ENCODE measurements at places on chromosomes 1 and 21.

DNA sequence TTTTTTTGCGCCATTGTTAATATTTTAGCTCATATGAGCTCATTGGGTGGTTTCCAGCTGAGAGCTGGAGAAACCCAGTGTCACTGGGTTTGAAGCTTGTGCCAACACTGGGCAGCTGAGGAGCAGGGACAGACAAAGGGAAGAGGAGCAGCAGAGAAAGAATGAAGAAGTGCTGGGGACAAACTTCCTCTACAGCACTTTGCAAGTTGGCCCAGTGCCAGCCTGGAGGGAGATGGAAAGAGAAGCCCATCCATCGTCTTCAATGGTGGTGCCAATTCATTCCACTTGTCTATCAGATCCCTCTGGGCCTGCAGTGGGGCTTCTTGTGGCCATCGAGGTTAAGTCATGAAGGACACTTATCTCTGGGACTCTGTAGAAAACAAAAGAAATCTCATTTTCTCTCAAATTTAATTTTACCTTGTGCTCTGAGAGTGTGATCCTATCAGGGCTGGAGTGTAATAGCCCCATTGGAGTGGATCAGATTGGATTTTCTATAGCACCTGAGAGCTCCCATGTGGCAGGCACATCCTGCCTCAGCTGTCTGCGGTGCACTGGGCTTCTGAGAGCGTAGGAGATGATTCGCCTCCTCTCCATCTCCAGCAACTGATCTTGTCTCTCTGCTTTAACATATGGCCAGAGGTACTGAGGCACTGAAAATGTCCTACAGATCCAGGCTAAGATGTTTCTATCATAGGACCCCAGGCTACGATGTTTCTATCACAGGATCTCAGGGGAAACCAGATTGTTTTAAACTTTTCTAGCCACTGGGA is 114.7 kb downstream of the TNR start:
- DNase-seq, result peak; percentile 33

GRCh38 chr21:31554511-31555022 is 104.9 kb upstream of the SOD1 start:
- no peak for DNase-seq

DNA sequence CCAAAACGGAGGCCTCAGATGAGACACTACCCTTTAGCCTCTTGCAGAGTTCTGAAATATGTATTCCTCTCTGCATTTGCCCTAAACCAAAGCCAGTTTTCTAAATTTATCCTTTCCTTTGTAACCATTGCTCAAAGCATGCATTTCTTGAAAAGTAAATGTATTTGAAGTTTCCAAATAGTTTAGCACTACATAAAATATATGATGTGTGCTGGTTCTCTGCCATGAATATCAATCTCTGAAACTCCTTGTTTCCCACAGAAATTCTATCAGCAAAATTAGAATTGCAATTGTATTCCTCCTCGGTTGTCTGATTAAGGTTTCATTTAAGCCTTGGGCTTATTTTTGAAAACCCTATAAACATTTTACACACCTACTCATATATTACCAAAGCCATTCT is 137.1 kb upstream of the SYT6 start:
- DNase-seq, result no peak

DNA sequence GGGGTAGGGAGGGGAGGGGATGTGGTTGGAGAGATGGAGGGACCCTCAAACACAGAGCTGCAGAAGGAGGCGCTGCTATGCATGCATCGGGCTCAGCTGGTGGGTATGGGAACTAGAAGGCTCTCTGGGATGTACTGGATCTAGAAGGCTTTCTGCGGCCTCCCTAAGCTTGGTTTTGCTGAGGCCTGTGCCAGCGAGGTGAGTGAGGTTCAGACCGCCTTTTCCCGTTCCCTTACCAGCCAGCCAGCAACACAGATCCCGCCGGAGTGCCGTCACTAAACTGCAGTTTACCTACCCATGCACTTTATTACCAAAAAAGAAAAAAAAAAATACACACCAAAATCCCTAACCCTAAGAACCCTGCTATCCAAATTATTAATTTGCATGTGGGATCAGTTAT is 180.2 kb downstream of the PRDM16 start:
- DNase-seq, result no peak

DNA sequence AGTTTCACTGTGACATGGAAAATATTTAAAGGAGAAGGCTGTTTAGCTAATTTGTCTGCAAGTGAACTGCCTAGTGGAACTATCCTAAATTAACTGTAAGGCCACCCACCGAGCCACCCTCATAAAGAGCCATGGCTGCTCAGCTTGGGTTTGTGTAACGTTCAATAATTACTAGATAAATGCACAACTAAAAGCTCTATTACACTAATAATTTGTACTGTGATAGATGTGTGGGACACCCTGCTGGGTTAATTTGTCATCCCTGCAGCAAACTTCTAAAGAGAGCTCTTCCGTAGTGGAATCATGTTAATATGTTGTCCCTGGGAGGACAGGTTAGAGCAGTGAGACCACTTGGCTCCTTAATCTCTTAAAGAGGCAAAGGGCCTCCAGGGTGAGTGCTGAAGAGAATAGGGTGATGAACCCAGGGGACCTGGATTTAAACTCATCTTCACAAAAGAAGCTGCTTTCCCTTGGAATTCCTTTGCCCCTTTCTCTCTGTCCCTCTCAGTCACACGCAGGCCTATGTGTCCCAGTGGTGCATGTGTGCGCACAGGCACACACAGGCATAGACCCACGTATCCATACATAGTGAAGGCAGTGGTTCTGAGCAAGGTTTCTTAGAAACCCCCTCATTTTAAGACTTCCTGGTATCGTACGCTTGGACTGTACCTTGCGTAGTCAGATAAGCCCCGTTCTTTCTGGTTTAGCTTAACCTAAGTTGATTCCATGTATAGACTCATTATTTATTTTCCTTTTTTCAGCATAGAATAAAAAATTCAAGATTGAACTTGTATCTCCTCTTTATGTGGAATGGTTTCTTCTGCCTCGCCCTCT is 310.3 kb downstream of the NFIA start:
- no peak for DNase-seq

DNA sequence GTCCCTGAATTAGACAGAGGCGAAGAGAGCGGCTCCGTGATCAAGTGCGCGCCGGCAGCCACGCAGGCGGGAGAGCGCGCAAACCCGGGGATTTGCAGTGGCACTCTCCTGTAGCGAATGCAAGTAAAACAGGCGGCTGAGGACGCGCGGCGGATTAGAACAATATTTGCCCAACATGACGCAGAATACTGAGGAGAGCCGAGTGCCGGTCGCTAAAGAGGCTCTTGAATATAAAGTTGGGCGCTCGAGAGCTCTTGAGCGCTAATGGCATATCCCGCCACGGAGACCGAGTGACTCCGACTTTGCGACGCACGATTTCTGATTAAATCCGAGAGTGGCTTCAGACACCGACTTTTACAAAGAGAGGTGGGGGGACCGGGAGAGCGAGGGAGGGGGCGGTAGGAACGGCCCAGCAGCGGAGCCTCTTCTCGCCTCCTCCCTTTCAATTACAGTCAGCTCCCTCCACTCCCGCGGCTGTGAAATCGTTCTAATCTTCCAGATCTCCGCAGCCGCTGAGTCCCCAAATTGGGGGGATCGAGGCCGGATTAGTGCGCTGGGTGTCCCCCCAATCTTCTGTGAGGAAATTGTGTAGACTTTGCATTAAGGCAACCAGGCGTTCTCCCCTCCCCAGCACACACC is 2.3 kb downstream of the PAX7 start:
- DNase-seq, result no peak

DNA sequence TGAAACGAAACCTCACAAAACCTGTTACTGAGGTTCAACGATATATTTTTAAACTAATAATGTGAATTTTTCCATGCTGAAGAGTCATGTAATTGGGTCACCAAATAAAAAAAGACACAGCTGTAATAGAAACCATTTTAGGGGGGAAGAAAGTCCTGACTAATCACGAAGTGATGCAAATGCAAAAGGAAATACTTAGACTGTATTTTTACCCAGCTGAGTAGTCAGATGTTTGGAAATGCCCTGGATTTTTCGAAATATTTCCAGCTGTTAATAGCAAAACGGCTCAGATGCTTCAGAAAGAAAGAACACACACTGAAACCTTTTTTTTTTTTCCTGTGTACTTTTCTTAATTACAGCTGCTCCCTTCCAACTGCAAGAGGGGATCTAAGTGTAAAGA is 210.3 kb downstream of the SETD4 start:
- no peak for DNase-seq

DNA sequence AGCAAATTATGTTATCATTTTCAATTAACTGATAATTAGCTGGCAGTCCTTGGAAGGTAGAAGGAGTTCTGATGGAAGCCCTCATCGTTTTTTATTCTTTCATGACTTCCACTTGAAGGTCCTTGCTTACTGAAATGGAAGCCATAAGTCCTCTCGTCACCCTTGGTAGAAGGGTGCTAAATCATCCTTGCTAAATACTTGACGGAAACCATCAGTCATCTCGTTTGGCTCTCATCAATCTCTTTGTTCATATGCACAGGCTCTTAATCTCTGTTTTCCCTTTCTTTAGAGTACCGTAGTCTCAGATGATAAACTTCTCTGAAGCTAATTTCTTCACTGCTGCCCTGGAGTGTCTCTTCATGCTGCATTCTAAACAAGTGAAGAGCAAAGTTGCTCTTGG is 34.5 kb downstream of the UCK2 start:
- DNase-seq, result no peak

- DNase-seq, result no peak
Observed at GRCh38 chr1:34763142-34763781, 3.7 kb downstream of the GJB4 start.

DNA sequence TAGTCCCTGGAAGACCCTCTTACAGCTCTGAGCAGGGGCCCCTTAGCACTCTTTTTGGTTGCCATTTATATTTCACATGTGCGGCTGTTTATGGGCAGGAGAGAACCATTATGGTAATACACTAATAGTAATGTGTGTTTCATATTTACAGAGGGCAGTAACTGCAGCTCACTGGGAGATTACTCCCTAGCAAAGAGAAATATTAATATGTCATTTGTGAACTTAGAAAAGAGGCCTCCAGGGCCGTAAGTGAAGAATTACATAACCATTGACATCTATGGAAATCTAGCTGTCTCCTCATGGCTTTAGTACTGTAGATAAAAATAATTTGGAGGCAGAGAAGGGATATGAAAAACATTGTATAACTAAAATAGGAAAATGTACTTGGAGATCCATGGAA is 23.4 kb upstream of the RGS16 start:
- no peak for DNase-seq

GRCh38 chr1:229031481-229032341 is 239.2 kb upstream of the RAB4A start:
- DNase-seq, result no peak

- no peak for DNase-seq
Observed at GRCh38 chr1:18805150-18805879, 54.1 kb downstream of the TAS1R2 start.

DNA sequence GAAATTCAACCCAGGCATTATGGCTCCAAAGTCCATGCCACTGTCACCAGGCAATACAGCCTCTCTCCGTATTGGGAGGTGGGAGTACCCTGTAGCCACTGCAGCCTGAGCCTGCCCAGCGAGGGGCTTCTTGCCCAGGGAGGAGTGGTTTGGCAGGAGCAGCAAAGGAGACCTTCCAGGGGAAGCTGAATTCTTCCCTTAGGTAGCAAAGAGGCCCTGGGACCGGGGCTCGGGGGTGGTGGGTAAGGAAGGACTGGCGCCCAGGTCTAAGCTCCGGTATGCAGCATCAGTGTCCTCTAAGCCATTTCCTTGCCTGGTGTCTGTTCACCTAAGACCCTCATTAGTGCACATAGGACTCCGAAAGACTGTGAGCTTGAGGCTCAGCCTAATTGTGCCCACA is 17.0 kb downstream of the TNNT2 start:
- no peak for DNase-seq

DNA sequence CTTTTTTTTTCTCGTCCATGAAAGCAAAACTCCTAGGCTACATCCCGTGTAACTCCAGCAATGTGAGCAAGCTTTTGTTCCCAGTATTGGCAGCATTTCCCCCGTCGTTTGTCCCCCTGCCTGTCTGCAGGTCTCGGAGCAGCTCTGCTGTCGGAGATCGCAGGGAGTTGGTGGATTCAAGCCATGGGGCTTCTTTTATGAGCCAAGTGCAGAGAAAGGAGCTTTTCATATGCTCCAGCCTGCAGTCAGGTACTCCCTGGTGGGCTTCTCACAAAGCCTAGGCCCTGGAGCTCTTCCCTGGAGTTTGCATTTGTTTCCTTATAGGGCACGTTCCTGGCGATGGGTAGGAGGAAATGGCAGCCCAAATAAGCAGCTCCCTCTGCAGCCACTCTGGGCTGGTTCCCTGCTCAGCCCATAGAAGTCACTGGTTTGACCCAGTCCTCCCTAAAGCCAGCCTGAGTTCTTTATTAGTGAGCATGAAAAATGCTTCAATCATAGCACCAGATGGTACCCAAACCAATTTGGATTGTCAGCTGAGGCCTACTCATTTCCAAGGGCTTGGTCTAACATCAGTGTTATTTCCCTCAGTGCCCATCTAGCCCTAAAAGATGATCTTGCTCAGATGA is 78.3 kb downstream of the NUF2 start:
- no peak for DNase-seq

- no peak for DNase-seq
Observed at GRCh38 chr1:216670118-216670883, 52.9 kb downstream of the ESRRG start.

DNA sequence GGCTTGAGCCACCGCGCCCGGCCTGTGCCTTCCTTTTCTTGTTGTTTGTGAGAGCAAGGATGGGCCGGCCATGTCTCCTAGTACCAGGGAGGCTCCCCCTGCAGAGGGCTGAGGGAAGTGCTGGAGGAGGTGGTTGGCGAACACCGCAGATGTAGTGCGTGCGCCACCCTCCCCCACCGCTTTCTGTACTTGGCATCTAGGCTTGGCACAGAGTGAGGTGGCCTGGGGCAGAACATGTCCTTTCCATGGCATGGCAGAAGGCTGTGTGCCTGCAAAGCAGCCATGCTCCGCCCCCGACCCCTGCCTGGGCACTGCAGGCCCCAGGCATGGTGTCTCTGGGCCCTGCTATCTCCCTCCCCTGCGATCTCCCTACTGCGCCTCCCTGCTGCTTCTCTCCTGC is 30.7 kb downstream of the ALPL start:
- DNase-seq, result peak; percentile 60

DNA sequence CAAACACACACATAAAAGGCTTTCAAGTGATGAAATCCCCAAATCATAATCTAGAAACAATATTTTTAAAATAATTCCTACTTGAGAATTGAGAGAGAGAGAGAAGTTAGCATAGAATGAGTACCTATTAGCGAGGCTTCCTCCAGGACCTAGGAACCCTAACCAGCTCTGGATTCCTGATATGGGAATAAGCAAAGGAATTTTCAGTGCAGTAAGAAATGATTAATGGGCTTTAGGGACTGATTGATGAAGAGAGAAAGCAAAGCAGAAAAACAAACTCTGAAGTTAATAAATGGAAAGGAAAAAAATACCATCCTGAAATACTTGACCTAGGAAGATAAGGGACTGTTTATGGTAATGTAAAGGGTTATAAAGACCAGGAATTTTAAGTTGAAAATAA is 60.6 kb downstream of the WARS2 start:
- DNase-seq, result no peak

All from heart right ventricle (tissue), 16 donors.